Endothelial cell of umbilical vein (primary cell): ENCODE measurements at places on chromosomes 4 and X. TPM values are rescaled to one million over a fixed set of nuclear protein-coding genes. Genes with fewer than 3 reads are reported as not detected.
A peak's percentile ranks its signal among the peaks of the same experiment; 100 is the strongest.

- H3K27me3 ChIP-seq: no peaks in the 10 kb centered on the region
- H3K4me3 ChIP-seq: no peak overlapping the region
- no peak overlapping the region for H3K27ac ChIP-seq
- no peaks in the 10 kb centered on the region for H3K4me1 ChIP-seq
Observed at GRCh38 chrX:148535639-148536038, 35.2 kb downstream of the AFF2 start.

GRCh38 chr4:181272422-181272821 is 970.8 kb upstream of the TENM3 start:
- no peaks in the 10 kb centered on the region for H3K27me3 ChIP-seq
- H3K4me1 ChIP-seq: no peaks in the 10 kb centered on the region
- H3K27ac ChIP-seq: no peak overlapping the region
- no peak overlapping the region for H3K4me3 ChIP-seq

SMR3B gene
- total RNA-seq: not detected in 2 replicates

DNA sequence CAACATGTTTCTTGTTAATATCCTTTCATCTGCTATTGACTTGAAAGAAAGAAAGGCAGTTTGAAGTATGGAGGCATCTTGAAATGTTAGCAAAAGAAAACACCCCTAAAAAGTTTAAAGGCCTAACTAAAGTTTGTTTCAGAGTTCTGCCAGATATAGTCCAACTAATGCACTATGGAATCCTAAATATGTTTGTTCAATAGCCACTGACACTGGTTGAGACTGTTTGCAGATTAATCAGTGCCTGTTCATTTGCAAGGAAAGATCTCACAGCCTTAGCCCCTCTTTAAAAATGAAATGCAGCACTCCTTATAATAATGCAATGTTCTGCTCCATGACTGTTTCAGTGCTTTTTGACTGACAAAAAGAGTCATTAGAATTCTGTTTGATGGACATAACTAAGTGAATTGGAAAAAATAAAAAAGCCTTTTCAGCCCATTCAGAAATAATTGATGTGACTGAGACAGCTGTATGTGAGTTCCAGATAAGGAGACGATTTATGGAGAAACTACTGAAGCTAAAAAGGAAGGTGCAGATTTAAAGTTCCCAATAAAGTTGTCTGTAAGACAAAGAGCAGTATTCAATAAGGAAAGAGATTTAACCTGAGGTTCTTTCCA is 192.0 kb downstream of the PCDH7 start:
- H3K27ac ChIP-seq: no peak overlapping the region
- no peaks in the 10 kb centered on the region for H3K36me3 ChIP-seq
- no peak overlapping the region for H3K4me3 ChIP-seq
- no peaks in the 10 kb centered on the region for H3K4me1 ChIP-seq
- H3K27me3 ChIP-seq: no peaks in the 10 kb centered on the region
- DNase-seq: no peak

DNA sequence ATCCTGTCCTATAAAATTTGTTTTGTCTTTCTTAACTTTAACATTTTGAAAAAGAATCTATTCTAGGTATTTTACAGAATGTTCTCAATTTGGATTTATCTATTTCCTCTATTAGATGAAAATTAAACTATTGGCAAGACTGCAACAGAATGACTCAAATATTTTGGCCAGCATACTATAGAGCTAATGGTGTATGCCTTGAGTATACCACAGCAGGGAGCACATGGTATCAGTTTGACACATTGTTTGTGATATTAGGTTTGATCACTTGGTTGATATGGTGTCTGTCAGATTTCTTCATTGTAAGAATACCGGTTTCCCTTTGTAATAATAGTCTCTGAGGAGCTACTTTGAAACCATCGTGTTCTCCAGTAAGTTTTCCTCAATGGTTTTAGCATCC is 87.8 kb upstream of the NPNT start:
- H3K27ac ChIP-seq: no peak overlapping the region
- no peaks in the 10 kb centered on the region for H3K4me1 ChIP-seq
- DNase-seq: no peak
- H3K36me3 ChIP-seq: no peaks in the 10 kb centered on the region
- no peaks in the 10 kb centered on the region for H3K27me3 ChIP-seq
- no peak overlapping the region for H3K4me3 ChIP-seq

STATH gene
- total RNA-seq: not detected in 2 replicates

BRS3 gene
- total RNA-seq: not detected in 2 replicates

CXCL11 gene
- total RNA-seq: 0.55 and 1.1 TPM in 2 replicates

- H3K4me3 ChIP-seq: peak overlapping the region; percentile 33
- H3K27ac ChIP-seq: no peak overlapping the region
- peaks cover 97% of the 10 kb centered on the region for H3K27me3 ChIP-seq
- H3K4me1 ChIP-seq: peaks cover 8% of the 10 kb centered on the region
Observed at GRCh38 chr4:112515198-112516065, 548 bp downstream of the NEUROG2 start.

DNA sequence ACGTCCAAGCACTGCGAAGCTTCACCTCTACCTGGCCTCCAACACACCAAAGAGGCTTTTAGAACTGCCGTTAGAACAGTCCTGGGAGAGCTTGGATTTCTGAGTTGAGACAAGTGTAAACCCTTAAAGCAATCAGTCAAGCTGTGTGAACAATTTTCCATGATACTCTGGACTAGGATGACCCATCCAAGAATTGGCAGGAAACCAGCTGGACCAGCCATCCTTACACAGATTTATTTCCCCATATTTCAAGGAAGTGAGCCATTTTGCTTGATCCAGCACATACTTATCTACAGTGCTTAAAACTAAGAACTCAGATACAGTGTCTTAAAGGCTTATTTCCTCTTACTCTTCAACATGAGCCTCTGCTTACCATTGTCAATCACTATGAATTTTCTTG is 340.7 kb upstream of the HS3ST1 start:
- no peak overlapping the region for H3K27ac ChIP-seq
- H3K4me3 ChIP-seq: no peak overlapping the region
- no peaks in the 10 kb centered on the region for H3K27me3 ChIP-seq

GRCh38 chr4:60201052-60201673 is 999.0 kb upstream of the ADGRL3 start:
- H3K27me3 ChIP-seq: no peaks in the 10 kb centered on the region
- no peaks in the 10 kb centered on the region for H3K36me3 ChIP-seq
- peak; percentile 57 for DNase-seq
- H3K4me3 ChIP-seq: no peak overlapping the region
